T-cell (primary cell): ENCODE measurements at places on chromosomes 6 and 20.
A peak's percentile ranks its signal among the peaks of the same experiment; 100 is the strongest.

GRCh38 chr6:118968416-118968815, 33.5 kb upstream of the MCM9 start:
- DNase-seq: no peak

- DNase-seq: no peak
These were observed 15.9 kb downstream of the NDUFAF5 start for GRCh38 chr20:13800728-13801134.

- no peak for DNase-seq
These were observed 43.9 kb downstream of the EBF4 start for GRCh38 chr20:2736441-2736840.

GRCh38 chr6:169108753-169109152, 144.9 kb downstream of the THBS2 start:
- DNase-seq: no peak

DNA sequence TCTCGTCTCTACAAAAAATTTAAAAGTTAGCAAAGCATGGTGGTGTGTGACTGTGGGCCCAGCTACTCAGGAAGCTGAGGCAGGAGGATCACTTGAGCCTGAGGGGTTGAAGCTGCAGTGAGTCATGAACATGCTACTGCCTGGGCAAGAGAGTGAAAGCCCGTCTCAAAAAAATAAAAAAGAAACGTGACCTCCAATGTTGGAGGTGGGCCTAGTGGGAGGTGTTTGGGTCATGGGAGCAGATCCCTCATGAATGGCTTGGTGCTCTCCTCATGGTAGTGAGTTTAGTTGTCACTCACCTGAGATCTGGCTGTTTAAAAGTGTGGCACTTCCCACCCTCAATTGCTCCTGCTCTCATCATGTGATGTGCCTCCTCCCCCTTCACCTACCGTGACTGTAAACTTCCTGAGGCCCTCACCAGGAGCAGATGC, 24.3 kb downstream of the RBL1 start:
- DNase-seq: no peak

GRCh38 chr6:3139090-3139903, 18.0 kb downstream of the TUBB2A start:
- no peak for DNase-seq

DNA sequence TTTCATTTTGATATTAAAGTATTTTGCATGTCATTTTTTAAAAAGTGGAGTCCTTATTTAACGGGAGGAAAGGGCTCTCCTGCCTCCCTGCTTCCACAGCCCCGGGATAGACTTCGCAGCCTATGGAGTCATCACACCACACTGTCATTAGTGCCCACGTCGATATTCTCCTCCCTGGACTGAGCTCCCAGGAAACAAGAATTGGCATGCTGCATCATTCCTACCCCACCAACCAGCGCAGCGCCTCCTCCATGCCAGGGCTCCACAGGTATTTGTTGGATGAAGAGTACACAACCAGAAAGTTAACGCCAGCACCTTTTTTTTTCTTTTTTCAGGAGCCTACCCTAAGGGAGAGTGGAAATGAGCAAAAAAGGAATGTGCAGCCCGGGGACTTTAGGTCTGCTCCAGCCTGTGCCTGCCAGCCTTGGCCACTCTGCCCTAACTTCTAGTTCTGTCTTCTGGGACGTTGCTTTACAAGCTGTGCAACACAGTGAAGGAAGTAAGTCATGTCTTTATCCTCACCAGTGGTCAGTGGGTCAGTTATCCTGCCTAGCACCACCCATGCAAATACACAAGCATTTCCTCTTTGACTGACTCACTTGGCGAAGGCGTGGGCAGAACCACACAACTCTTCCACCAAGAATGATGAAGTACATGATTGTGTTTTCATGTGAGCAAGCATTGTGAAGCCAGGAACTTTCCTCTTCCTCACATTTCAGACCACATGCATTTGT, 180.7 kb upstream of the UST start:
- DNase-seq: no peak

DNA sequence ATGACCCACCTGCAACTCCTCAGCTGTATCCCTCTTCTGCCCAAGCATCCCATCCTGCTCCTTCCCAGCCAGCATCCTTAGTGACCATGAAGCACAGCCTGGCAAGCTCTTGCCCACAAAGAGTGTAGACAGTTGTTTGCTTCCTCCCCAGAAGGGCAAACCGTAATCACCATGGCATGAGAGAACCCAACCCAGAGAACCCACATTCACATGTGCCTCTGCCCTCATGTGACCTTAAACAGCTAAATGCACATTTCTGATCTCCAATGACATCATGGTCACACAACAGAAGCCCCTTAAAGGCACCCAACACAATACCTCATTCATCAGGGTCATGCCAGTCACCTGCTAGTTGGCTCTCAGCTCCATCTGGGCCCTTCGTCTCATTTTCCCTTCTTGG, 162.8 kb upstream of the CDYL start:
- DNase-seq: no peak

- no peak for DNase-seq
These were observed 586.6 kb downstream of the KIF16B start for GRCh38 chr20:15986690-15987089.

DNA sequence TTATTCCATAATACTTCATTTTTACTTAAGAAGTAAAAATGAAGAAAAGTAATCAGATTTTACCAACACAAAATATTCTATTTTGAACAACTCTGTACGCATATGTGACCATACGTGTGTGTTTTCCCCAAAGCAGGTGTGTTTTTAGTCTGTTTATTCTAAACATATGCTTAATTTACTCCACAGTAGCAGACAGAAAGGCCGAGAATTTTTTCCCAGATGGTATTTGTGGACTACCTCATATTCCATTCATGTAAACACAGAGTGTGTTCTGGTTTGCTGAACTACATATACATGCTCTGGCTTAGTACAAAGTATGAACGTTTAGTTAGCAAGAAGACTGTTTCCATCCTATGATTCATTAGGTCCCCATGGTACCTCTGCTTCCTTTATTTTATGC, 233.3 kb upstream of the RUNX2 start:
- no peak for DNase-seq

GRCh38 chr6:157464653-157465535, 83.9 kb downstream of the ZDHHC14 start:
- no peak for DNase-seq

GRCh38 chr6:87473419-87473903, 687 bp downstream of the SLC35A1 start:
- DNase-seq: peak; percentile 58

GRCh38 chr6:70625436-70625835, 42.2 kb upstream of the SMAP1 start:
- no peak for DNase-seq

DNA sequence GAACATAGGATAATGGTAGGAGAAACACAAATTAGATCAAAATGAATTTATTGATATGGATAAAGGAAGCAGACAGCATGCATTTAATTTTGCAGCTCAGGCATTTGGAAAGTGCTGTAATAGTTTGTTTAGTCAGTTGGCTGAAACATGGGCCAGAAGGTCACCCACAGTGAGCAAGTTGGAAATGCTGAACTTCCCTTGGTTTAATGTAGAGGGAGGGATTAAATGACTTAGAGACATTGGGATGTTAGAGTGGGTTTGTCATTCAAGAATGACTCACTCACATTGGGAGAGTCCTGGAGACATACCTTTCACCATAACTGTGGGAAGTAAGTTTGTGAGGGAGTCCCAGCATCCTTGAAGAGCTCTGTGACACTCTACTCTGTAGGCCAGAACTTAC, 231.5 kb upstream of the PLCB4 start:
- DNase-seq: no peak

- DNase-seq: no peak
These were observed 3.6 kb downstream of the PPP1R10 start for GRCh38 chr6:30613251-30614043.

GRCh38 chr20:38812182-38812581, 6.7 kb downstream of the PPP1R16B start:
- no peak for DNase-seq

DNA sequence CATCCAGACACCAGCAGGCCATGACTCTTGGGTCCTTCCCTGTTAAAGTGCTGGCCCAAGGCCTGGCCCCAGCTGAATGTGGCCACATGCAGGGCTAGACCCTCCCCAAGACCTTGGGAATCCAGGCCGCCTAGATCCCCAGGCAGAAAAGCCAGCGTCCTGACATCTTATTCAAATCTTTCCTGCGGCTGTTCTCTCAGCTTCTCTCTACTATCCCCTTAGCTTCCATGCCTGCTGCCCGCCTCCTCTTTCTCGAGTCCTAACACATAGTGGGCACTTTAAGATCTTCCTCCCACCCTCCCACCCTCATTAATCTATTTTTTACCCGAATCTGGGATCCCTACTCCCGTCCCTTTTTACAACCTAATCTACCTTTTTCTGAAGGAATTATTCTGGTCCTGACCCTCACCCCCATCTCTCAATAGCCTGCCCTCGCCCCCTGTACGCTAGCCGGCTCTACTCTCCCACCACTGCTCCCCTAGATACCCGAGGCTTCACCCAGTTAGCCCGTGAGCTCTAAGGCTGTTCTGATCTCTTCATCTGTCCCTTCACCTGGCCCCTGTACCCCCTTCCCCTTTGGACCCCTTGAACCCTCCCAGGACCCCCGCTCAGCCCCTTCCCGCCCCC, at the start of gene CCHCR1:
Gene CCHCR1, minus strand, starts transcription at position 290 of the 627 bp plus-strand sequence. Its CDS starts 202 bp downstream, at position 88.
- no peak for DNase-seq

- no peak for DNase-seq
These were observed 272.3 kb downstream of the KHDC1L start for GRCh38 chr6:72952808-72953630.

DNA sequence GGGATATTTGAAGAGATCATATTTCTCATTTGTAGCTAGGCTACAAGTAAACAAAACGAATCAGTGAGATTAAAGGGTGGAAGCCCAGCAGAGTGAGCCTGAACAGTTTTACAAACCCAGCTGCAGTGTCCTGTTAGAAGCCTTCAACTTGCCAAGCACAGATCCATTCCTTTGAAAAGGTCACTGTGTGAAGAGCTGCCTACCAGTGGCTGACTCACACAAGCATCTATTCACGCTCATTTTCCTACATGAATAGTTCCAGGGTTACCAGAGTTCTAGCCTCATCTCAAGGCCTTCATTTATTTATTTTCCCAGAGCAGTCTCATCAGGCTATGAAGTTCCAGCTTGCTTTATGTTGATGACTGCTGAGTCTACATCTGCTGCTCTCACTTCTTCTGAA, 25.7 kb upstream of the MLIP start:
- DNase-seq: no peak

DNA sequence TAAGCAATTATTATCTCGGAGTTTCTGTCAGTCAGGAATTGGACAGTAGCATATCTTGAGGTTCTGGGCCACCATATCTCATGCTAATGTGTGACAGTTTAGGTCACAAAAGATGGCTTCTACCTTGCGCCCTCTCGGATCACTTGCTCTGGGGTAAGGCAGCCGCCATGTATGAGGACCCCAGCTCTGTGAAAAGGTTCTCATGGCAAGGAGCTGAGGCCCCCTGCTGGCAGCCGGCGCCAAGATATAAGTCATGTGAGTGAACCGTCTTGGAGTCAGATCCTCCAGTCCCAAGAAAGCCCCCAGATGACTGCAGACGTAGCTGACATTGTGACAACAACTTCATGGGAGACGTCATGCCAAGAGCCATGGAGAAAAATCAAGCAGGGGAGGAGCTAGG, 670.8 kb downstream of the KIF16B start:
- DNase-seq: no peak

GRCh38 chr6:37134396-37135191, 35.4 kb upstream of the PIM1 start:
- DNase-seq: peak; percentile 18

GRCh38 chr20:8313073-8313472, 181.0 kb downstream of the PLCB1 start:
- no peak for DNase-seq

DNA sequence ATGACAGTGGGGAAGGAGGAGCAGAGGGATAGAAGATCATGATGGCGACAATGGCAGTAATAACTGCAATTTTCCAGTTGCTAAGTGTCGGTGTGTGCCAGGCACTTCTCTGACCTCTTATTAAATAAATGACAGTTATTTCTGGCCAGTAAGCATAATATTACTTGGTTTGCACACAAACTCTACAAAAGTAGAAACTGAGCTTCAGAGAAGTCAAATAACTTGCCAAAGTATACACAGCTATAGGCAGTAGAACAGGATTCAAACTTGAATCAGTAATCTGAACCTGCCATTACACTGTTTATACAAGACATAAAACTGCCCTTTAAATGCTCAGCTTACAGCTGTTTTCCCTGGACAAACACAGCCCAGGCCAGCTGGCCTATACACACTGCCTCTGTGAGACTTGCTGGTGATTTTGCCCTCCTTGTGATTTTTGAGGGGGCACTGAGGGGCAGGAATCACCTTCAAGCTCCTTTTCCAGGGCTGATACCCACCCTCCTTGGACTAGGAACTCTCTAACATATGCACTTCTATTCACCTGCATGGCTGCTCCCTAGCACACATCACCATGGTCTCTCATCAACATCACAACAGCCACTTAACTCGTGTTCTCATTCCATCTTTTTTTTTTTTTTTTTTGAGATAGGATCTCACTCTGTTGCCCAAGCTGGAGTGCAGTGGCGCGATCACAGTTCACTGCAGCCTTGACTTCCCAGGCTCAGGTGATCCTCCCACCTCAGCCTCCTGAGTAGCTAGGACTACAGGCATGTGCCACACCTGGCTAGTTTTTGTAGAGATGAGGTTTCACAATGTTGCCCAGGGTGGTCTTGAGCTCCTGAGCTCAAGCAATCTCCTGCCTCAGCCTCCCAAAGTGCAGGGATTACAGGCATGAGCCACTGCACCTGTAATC, 63.6 kb downstream of the SLC23A2 start:
- DNase-seq: no peak

DNA sequence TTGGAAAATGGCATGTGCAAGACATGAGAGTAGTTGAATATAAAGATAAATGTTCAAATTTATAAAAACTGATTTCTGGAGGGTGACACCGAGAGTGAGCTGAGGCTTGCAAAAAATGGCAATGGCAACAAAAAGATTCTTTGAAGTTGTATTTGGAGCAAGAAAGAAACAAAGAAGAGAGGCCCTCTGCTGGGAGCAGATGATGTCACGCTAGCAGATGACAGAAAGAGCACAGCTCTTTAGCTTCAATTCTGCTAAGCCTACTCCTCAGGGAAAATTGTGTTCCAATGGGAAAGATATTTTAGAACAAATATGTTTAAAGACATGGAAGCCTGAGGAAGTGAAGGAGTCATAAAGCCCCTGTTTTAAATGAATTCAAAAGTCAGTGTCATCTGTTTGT, 125.3 kb upstream of the NOX3 start:
- DNase-seq: no peak
